Epithelial cell of proximal tubule (primary cell): ENCODE measurements at places on chromosomes 12 and 14.

DNA sequence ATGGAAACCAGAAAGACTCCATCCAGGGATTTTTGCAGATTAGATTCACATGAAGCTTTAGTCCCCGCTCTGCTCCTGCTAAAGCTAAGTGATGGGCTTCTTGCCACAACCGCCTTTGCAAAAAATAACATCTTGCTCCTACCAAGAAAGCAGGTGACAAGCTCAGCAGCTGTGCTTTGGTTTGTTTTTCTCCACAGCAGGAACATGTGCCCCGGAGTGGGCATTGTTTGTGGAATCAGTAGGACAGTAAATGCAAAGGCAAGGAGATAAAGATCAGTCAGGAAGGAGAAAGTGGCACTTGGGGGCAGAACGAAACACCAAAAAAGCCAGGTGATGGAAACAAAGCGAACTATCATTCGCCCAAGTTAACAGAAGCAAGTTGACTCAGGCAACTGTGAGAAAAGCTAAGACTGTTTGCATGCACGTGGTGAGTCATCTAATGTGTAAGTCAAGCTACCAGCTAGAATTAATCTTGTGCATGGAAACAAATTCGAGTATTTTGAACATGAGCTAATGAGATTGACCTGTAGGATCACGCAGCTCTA is 165.5 kb upstream of the PLXNC1 start:
- DNase-seq: no peak

- DNase-seq: no peak
Observed at GRCh38 chr12:102033991-102034745, 27.6 kb downstream of the WASHC3 start.

DNA sequence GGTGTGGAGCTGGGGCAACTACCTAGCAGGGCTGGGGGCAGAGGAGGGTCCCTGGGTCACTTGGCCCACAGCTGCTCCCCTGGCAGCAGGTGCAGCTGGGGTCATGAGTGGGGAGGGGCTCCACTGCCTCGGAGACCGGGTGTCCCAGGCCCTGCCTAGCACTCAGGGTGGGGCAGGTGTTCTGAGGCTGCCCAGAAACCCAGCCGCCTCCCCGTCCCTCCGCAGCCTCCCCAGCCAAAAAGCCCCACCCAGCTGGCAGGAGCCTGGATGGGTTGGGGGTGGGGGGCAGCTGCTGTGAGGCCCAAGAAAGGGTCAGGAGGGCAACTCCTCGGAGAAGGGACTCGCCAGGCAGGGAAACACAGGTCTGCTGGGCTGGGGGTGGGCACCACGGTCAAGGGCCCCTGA is 11.2 kb downstream of the AHNAK2 start:
- no peak for DNase-seq

DNA sequence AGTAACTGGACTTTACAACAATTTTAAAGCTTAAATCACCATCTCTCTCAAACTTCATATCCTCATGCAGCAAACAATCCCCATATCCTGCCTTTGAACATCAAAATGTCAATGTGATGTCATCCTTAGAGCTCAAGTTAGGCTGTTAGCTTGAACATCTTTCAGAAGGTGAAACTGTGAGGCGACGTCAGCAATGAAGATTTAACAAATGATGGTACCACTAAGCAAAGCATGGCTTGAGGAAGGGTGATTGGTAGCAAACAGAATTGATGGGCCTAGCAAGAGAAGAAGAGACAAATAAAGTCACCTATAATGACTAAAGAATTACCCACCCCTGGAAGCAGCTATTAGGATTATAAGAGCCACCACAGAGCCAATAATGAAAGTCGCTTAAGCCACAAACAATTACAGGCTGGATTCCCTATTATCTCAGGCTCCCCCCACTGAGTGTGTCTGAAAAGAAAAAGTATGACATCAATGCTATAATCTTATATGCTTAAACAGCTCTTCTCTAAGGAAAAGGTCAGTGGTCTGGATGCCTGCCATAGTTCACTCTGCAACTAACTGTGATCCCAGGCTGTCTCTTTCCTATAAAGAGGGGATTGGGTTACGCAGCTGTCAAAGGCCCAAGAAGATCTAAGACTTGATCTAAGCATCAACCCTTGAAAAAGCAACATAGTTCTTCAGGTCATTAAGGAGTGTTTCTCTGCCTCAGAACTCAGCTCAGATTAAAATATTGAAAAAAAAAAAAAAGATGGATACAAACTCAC is 18.1 kb downstream of the EGLN3 start:
- DNase-seq: no peak

DNA sequence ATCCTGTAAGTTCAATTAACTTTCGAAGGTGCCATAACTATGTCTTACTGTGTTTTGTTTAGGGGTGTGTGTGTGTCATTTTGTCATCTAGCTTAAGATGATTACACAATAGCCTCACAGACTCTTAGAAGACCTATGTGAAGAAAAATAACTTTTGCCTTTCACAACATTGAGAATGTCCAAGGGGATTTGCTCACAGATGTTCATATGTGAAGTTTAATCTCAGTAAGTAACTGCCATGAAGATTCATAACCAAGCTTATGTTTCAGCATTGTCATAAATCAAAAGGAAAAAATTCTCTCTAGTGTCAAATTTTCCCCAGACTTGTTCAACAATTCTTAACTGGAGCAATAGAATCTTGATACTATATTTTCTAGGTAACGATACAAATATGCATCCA is 226.1 kb upstream of the PRKD1 start:
- no peak for DNase-seq
